ENCODE measurements at places on chromosomes 11 and 22.
A peak's percentile ranks its signal among the peaks of the same experiment; 100 is the strongest.

- DNase-seq, result no peak
Observed at GRCh38 chr22:48894064-48894671, 933.5 kb downstream of the BRD1 start.

- no peak for DNase-seq
Observed at GRCh38 chr11:96713301-96713700, 323.5 kb downstream of the JRKL start.

DNA sequence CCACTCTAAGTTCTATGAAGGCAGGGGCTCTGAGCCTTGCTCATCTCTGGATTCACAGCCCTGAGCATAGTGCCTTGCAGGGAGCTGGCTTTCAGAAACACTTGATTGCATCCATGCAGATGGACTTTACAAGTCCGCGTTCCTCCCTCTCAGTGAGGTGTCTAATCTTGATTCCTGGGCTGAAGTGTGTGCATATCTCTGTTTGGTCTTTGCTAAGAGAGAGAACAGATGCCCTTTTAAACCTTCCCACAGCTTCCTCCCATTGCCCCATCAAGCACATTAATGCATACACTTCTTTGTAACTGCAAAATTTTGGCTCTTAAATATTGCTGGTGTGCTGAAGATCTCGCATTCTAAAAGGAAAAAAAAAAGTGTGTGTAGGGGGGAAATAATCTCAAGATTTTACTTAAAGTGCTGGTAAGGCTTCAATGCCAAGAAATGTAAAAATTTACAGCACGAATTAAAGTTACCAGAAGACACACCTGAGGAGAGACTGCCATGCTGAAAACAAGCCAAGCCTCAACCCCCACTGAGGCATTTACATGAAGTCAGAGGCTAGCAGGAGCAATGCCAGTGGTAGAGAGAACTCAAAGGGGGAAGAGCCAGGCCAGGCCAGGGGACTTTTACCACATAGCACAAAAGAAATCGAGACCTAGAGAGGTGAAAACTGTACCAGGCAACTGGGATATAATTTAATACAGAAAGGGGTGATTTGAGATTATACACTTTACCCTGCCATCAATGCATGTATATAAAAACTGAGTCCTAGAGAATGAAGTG is 492.1 kb downstream of the SOX6 start:
- no peak for DNase-seq

GRCh38 chr11:83033972-83034672 is 37.6 kb downstream of the RAB30 start:
- DNase-seq, result no peak

GRCh38 chr11:3855808-3856491 is 486 bp downstream of the STIM1 start:
- DNase-seq, result no peak

GRCh38 chr11:109726061-109726460 is 304.1 kb downstream of the C11orf87 start:
- DNase-seq, result no peak

GRCh38 chr11:120668537-120668936 is 157.0 kb downstream of the GRIK4 start:
- DNase-seq, result no peak

DNA sequence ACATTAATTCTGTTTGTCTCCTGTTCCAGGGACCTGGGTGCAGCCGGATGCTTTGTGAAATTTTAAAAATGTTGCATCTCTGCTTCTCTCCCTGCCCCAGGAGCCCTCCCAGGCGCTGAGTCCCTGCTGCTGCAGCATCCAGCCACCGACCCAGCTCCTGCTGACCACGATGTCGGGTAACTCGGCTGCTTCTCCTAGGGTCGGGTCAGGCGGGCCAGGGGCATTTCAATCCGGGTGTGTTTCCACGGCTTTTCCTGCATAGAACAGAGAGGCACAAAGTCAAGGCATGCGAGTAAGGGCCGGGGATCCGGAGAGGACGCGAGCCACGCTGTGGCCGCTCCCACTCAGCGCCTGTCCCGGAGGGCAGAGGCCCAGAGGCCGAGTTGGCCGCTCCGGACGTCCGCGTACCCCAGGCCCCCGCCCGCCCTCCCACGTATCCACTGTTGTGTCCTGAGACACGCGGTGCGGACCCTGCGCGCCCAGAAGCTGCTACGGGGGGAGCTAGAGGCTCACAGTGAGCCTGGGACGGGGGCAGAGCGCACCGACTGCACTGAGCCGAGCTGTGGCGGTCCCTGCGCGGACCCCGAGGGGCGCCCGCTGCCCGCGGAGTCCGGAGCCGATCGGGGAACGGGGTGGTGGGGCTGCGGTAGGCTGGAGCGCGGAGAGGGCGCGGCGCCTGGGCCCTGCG is at the start of gene POU2AF3:
TSS of gene POU2AF3 (plus strand) at position 134 of the 688 bp plus-strand sequence. CDS start at position 170, 36 bp downstream.
- no peak for DNase-seq

GRCh38 chr22:32355760-32356159 is 1.9 kb upstream of the RFPL3 start:
- DNase-seq, result no peak

DNA sequence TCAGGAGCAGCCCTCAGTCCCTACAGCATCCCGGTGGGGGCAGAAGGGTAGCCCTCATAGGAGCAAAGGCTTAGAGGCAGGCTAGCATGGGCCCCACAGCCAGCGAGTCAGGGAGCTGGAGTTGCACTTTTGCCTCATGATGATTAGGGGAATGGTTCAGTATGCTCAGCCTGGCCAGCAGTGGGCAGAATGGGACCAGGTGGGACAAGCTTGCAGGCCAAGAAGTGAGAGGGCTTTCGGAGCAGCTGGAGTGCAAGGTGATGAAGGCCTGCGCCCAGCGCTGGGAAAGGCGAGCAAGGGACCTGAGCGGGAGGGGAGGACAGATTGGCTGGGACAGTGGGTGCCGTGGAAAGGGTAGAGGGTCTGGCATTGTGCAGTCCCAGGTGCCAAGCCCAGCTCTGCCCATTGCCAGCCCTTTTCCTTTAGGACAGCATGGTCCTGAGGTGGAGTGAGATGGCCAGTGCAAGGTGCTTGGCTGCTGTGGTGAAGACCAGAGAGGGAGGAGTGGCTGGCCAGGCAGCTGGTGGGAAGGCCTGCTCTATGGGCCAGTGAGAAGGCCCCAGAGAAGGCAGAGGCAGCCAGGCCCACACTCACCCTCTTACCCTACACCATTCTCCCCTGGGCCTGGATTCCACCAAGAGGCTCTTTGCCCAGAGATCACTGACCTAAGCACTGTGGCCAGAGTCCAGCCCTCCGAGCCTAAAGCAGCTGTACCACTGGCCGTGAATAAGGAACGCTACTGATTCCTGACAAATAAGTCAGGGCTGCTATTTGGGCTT is 47.9 kb upstream of the SUSD2 start:
- DNase-seq, result peak; percentile 29

DNA sequence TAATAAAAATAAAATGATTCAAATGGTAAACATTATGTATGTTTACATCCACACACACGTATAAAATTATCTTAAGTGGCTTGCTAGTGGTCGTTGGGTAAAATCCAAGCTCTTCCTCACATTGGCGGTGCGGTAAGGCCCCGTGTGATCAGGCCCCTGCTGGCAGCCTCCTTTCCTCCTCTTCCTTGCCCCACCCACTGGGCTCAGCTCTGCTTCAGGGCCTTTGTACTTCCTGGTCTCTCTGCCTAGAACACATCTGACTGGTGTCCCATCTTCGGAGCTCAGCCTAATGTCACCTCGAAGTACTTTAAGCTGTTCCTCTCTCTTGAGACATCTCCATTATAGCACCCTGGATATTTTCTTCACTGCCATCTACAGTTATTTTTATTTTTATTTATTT is 52.8 kb downstream of the OSBP2 start:
- no peak for DNase-seq

Measured in activated CD4-positive, alpha-beta T cell treated with anti-CD3 and anti-CD28 coated beads for 4 hours (primary cell).